RPMI7951 (cell line): ENCODE measurements at places on chromosomes 2 and 18. TPM values are rescaled to one million over a fixed set of nuclear protein-coding genes. Genes with fewer than 3 reads are reported as not detected.

CCDC74B gene
- total RNA-seq, result 0.72 and 3.2 TPM in 2 replicates

DNA sequence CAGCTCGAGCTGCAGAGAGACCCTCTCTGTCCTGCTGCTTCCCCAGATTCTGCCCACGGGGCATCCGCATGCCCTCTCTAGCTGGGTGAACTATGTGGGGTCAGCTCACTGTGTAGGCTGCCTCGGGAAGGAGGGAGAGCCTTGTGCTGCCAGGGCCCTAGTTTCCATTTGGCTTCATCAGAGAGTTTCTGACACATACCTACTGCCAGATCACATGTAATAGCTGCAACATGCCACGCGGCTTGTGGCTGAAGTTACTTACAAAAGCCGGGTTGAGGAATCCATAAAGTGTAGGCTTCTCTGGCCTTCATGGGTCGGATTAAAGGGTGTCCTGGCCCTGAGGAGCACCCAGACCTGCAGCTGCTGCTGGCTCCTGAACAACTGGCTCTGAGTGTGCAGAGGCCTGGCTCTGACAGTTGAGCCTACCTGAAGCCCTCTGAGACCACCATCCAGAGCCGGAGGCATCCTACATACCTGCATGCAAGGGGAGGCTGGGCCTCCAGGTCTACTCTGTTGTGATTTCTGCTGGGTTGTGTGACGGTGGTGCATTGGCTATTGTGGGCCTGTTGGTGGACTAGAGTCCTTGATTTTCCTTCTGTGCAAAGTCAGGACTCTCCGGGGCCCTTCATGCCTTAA is 130.0 kb downstream of the SH3RF3 start:
- DNase-seq, result no peak

GRCh38 chr18:78564518-78564917 is 415.1 kb upstream of the SALL3 start:
- DNase-seq, result no peak

DNA sequence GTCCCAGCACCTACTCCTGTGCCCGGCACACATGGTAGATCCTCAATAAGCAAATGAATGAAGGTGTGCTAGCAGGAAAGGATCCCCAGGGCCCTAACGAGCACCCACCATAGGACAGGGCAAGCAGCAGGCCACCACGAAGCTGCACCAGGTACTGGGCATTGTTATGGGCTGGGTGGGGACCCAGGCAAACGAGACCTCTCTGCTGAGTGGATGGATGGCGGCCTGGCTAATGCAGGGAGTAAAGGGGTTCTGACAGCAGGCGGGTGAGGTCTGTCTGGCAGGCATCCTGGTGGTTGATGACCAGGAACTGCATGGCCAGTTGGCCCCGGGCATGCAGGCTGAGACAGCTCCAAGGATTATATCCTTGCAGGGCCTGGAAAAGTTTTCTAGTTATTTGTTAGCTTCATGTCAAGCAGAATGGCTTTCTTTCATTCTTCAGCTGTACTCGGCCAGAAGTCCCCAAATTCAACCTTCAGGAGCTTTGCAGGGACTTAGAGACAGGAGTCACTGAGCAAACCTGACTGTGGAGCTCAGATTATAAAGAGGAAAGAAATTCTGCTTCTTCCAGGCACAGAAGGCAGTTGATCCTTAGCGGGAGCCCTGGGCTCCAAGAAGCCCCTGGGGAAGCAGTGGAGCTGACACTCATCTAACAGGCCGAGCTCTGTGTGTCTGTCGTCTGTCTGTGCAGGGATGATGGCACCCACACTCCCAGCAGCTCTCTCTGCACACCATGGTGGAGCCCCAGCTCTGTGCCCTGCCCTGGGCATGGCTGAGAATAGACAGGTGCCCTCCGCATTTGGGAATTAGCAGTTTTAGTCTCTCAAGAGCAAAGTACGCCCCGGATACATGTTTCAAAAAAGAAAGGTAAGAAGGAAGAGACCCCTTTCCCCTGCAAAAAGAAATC is 51.2 kb downstream of the SDC1 start:
- DNase-seq, result no peak

GRCh38 chr18:50706651-50707050 is 113.2 kb downstream of the MRO start:
- no peak for DNase-seq

DNA sequence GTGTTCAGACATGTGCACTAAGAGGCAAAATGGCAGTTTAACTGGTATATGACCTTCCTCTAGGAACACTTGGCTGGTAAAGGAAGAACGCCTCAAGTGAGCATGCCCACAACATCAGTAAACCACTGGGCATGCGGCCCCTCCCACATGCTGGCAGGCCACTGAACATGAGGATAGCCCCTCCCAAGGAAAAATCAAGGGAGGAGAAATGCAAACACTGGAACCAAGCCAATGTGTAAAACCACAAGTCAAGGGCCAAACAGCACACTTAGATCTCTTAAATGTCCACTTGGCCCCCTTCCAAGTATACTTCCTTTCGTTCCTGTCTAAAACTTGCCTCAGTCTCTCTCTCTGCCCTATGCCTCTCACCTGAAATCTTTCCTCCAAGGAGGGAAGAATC is 980.8 kb downstream of the TSN start:
- DNase-seq, result peak; percentile 52

GRCh38 chr2:10260130-10260529 is 42.6 kb upstream of the HPCAL1 start:
- DNase-seq, result peak; percentile 94
